ENCODE measurements at places on chromosomes 6 and 20.

GRCh38 chr6:47334334-47334733 is 24.6 kb upstream of the TNFRSF21 start:
- no peak for DNase-seq

DNA sequence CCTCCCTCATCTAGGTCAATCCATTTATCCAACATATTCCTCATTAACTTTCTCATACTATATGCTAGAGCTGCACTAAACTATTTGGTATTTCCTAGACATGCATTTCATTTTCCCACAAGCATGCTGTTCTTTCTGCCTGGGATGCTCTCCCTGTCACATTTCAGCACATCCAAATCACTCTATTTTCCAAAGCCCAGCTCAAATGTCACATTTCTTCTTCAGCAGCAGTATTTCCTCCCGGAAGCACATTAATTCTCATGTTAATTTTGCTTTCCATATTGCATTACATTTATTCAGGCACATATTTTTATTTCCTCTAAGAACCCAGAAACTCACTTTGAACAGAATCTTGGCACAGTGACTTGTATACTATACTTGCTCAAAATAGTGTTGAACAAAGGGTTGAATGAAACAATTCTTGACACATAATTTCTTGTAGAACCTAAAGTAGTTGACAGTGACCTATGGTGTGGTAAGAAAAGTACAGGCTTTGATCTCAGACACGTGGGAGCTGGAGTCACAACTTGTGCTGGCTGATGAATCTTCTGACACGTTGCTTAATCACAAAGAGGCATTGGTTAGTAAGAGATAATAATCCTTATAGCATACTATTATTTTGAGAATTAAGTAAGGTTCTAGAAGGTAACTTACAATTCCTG is 30.8 kb upstream of the CD2AP start:
- no peak for DNase-seq

DNA sequence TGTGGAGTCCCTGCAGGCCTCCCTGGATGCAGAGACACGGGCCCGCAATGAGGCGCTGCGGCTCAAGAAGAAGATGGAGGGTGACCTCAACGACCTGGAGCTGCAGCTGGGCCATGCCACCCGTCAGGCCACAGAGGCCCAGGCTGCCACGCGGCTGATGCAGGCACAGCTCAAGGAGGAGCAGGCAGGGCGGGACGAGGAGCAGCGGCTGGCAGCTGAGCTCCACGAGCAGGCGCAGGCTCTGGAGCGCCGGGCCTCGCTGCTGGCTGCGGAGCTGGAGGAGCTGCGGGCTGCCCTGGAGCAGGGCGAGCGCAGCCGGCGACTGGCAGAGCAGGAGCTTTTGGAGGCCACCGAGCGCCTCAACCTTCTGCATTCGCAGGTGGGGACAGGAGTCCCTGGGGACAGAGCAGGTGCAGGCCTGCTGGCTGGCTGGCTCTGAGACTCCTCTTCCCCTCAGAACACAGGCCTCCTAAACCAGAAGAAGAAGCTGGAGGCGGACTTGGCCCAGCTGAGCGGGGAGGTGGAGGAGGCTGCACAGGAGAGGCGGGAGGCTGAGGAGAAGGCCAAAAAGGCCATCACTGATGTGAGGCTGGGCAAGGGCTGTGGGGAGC is 44.7 kb downstream of the MYH7B start:
- no peak for DNase-seq

DNA sequence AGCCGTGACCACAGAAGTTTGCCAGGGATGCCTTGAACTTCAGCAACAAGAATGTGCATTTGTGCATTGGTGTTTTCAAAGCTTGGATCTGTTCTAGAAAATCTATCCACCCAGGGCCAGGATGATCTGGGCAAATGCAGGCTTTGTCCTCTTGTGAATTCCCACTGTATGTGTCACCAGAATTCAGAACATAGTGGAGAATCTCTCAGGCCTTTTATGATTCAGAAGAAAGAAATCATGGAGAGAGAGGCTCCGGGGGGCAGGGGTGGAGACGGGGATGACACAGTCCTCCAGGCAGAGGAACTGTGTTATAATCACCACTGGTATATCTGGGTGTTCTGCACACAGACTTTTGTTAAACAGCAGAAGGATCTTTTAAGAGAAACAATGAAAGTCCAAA is 304.1 kb downstream of the CDH4 start:
- no peak for DNase-seq

GRCh38 chr6:166174031-166174430 is 6.4 kb upstream of the TBXT start:
- no peak for DNase-seq

GRCh38 chr6:124463271-124463670 is 499.0 kb upstream of the RNF217 start:
- no peak for DNase-seq

- no peak for DNase-seq
Measured at GRCh38 chr6:119346936-119347335, 2.6 kb downstream of the MAN1A1 start.

DNA sequence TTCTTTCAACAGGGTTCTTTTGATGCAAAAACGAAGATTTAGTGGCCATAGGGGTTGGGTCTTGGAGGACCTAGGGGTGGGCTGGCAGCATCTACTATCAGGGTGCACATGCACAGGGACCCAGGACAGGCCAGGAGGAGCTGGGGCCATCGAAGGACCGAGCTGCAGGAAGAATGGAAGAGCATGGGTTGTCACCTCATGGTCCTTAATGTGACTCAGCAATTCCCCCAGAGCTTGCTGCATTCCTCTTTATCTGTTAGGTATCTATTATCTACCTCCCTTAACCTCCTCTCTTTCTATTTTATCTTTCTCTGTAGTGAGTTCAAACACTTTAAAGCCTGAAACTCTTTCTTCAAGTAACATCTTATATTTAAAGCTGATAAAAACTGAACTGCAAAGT is 167.0 kb downstream of the AIG1 start:
- DNase-seq = no peak

GRCh38 chr20:50309280-50309763 is 118.7 kb downstream of the CEBPB start:
- DNase-seq = no peak

DNA sequence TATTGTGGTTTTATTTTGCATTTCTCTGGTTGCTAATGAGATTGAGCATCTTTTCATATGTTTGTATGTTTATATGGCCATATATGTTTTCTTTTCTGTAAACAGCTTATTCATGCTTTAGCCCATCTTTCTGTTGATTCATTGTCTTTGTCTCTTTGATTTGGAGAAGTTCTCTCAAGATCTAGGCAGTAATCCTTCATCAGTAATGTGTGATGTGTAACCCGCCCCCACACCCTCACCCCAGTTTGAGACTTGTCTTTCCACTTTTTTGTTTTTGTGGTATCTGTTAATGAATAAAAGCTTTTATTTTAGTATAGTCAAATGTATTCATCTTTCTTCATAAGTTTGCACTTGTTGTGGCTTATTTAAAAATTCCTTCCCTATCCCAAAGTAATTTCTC is 26.0 kb downstream of the ZC3H12D start:
- DNase-seq = no peak

DNA sequence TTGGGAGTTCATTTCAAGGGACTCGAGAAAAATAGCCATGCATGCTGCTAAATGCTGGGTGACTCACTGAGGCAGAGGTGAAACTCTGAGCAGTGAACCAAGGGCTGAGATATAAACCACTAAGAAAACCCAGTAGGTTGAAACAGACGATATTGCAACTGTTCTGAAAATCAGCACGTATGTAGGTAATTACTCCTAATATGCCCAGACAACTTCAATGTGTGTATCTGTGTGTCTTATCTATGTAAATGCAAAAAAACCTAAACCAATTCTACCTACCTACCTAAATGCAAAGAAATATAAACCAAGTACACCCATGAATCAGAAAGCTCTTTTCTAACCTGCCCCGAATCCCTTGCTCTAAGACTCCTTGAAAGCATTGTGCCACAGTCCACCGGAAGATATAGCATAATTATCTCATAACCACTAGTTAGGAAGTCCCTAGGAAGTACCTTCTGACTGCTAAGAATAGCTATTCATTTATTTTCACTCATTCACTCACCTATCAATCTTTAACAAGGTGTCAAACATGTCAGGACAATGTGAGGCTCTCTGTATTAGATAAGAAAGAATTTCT is 458.7 kb upstream of the RUNX2 start:
- DNase-seq = no peak

- no peak for DNase-seq
Measured at GRCh38 chr20:18197382-18198070, 59.9 kb downstream of the KAT14 start.

GRCh38 chr20:62159839-62160238 is 16.3 kb downstream of the SS18L1 start:
- DNase-seq = no peak

GRCh38 chr6:96794980-96795379 is 42.3 kb downstream of the GPR63 start:
- no peak for DNase-seq

DNA sequence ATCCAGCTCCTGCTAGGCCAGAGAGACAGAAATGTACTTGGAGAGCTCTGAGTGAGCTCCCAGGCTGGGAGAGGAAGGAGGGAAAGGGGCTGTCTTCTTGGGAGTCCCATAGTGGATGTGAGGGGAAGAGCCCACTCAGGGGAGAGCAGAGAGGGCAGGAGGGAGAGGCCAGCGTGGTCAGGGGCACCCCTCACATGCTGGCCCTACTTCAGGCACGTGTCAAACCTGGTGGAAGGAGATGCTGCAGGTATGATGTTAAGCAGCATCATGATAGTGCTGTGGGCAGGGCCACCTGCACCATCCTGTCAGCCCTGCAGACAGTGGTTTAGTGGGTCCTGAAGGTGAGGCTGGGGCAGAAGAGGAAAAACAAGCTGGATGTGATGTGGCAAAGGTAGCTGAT is 265.4 kb upstream of the RNF24 start:
- DNase-seq = no peak
